ENCODE measurements at places on chromosomes 1 and 21.

- no peak for DNase-seq
Observed at GRCh38 chr1:236888903-236889302, 93.8 kb downstream of the MTR start.

GRCh38 chr1:64192290-64192689 lies 11.1 kb upstream of the UBE2U start:
- DNase-seq, result no peak

GRCh38 chr1:25818569-25818968 lies 1.2 kb upstream of the MTFR1L start:
- DNase-seq, result no peak

- DNase-seq, result no peak
Observed at GRCh38 chr1:175564119-175564518, 179.3 kb downstream of the TNR start.

GRCh38 chr1:41485605-41486004 lies 1.1 kb upstream of the EDN2 start:
- no peak for DNase-seq

- DNase-seq, result no peak
Observed at GRCh38 chr1:32774950-32775634, 42.1 kb downstream of the YARS1 start.

DNA sequence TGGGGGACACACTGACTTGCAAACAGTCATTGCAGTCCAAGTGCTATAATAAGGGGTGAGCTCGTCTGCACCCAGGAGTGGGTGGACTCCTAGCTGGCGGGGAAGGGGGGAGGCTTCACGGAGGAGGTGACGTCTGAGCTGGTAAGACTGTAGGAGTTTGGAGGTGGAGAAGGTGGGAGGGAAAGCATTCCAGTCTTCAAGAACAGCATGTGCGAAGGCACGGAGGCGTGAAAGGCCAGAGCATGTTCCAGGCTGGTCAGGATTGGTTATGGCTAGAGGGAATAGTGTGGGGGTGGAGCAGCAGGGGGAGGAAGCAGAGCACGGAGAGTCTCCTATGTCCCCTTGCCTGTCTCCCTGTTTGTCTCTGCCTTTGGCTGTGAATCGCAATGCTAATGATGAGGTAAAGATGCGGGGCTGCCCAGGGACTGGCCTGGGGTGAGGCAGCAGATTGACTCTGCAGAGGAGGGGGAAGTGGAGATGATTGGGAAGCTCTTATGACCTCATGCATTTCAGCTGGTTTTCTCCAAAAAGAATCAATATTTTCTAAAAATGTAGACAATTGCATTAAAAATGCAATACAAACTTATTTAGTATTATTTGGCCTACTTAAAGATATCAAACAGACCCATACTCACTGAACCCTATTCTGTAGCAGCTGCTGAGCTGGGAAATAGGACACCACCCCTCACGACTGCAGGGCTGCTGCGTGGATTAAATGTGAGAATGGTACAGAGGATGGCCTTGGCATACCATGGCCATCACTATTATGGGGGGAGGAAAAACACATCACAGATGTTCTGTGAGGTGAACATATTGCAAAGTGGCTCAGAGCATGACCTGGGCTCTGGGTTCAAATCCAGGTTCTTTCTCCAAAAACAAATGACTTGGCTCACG lies 2.6 kb upstream of the ZNF436 start:
- DNase-seq, result no peak

Measured in effector CD4-positive, alpha-beta T cell (primary cell).